NCI-H526 treated with DMSO at 0.1 percent for 48 hours (cell line): ENCODE measurements at places on chromosomes 5 and 9.

DNA sequence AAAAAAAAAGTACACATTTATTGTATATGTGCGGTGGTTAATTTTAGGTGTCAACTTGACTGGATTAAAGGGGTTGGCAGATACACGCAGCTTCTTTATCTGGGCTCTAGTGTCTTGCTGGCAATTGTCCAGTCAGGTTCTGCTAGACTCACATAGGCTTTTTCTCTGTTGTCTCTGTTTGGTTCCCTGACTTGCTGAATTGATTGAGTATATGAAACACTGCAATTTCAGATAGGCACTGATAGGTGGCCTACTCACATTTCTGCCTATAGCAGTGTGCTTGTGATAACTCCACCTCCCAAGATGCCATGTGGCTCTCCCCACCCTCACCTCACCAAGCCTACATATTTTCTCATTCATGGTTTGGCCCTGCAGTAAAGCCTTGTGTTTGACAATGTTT lies 52.5 kb downstream of the AOPEP start:
- DNase-seq = no peak

DNA sequence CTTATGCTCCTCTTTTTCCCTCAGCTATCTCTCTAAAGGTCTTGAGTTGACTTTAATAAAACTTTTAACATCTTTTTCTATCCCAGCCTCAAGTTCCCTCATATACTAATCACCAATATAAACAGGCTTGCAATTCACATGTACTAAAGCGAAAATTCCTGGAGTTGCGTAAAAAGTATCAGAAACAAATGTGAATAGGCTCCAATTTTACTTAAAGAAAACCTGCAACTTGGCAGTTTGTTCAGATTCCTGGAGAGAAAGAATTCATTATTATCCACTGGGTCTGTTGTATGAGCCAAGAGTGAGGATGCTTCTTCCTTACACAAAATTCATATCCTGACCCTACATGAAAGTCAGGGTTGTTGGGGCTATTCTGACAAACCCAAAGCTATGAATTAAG lies 384.2 kb downstream of the DTWD2 start:
- no peak for DNase-seq

GRCh38 chr5:15933259-15934207 lies 246.1 kb downstream of the MARCHF11 start:
- DNase-seq = no peak

DNA sequence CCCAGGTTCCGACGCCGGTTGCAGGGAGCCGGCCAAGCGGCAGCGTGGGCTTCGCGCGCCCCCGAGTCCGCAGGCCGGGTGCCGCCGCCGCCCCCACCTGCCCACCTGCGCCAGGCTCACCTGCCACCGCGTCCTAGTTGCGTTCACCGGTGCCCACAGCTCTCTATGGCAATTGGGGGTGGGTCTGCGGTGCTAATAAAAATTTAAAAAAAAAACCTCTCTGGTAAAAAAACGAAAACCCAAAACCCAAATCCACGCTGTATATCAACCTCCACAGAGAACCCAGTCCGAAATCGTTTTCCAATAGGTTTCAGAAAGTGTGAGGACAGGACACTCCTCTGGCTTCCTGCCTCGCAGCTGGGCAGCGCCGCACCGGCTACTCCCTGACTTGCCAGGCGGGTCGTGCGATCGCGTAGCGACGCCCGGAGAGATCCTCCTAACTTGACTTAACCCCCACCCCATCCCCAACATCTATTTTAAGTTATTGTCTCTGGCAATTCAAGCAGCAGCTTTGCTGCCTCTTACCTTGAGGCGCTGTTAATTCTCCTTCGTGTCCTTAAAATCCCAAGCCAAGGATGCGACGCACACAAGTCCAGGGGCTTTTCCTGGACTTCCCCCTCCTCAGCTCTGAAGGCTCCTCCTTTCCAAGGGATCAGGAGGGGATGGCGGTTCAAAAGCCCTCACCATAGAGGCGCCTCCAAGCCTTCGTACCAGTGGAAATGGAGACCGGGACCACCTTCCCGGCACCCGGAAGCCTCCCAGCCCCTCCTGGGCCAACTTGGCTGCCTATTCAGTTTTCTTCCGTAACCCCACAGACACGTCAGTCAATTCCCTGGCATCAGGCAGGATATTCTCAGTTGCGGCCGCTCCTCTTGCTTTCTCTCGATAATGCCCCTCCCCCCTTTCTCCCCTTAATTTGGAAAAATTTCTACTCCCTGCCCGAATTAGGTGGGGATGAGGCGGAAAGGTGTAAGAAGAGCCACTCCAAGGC lies 1639.4 kb upstream of the C9orf72 start:
- DNase-seq = no peak

GRCh38 chr5:59091965-59092364 lies 509.1 kb downstream of the RAB3C start:
- no peak for DNase-seq

DNA sequence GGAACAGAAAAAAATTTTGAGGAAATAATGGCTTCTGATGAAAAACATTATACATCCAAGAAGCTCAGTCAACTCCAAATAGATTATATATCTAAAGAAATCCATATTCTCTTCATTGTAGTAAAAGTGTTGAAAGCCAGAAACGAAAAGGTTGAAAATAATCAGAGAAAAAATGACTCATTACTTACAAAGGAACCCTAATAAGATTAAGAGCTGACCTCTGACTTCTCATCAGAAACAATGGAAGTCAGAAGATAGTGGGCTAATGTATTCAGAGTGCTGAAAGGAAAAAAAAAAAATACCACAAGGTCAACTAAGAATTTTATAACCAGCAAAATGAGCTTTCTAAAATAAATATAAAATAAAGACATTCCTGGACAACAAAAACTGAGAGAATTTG lies 60.0 kb downstream of the HSD17B4 start:
- DNase-seq = no peak

GRCh38 chr9:26169708-26170107 lies 491.5 kb upstream of the TUSC1 start:
- DNase-seq = no peak

DNA sequence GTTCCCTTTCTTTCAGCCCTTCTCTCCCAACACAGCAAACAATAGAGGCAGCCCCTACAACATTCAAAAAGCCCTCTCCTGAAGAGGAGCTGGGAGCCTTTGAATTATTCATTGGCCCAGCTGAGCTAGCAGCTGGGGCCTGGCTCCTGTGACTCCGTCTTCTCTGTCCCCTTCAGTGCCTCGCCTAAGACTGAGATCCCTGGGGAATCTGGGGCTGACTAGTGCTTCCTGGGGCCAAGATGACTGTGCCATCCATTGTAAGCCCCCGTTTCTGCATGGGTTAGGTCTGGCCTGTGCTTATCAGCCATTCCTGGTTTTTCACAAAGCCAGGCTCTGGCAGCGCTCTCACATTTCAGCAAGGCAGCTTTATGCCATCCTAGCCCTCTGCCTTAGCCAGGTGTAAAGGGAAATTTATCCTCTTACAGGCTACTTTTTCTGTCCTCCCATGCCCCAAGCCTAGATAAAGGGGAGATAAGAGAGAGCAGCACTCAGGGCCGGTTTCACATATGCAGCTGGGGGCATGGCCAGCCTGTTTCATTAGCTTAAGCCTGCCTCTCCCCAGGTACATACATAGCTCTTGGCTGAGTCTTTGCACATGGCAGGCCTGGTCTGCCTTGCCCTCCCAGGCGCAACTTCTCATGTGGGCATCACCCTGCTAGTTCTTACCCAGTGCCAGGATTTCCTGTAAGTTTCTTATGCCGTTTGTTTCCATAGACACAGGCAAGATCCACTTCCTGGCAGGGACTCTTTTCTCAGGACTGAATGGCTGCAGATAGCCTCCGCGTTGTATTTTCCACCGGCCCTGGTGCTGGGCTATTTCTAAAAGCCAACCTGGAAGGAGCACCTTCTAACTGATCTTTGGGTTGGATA lies 15.8 kb downstream of the PTPA start:
- no peak for DNase-seq

DNA sequence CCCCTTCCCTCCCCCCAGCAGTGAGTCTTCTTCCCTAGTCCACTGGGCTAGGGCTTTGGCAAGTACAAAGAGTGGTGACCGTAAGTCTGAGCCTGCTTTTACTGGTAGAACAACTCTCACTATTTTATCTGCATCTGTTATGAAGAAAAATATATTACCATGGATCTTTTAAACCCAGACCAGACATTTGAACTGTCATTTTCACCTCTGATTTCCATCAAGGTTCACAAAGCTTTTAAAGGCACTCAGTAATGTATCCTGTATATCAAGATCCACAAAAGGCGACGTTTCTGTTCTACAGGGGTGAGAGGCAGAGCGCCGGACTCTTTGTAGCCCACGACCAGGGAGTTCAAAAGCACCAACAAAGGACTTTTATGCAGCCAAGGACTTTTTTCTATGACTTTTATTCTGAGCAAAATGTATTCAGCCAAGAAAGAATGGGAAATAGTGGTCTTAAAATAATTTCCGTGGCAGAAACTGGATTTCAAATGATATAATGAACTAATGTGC lies 388.3 kb downstream of the ANXA1 start:
- DNase-seq = no peak
